ENCODE measurements at places on chromosomes 3 and 15. TPM values are rescaled to one million over a fixed set of nuclear protein-coding genes. Genes with fewer than 3 reads are reported as not detected.

DNA sequence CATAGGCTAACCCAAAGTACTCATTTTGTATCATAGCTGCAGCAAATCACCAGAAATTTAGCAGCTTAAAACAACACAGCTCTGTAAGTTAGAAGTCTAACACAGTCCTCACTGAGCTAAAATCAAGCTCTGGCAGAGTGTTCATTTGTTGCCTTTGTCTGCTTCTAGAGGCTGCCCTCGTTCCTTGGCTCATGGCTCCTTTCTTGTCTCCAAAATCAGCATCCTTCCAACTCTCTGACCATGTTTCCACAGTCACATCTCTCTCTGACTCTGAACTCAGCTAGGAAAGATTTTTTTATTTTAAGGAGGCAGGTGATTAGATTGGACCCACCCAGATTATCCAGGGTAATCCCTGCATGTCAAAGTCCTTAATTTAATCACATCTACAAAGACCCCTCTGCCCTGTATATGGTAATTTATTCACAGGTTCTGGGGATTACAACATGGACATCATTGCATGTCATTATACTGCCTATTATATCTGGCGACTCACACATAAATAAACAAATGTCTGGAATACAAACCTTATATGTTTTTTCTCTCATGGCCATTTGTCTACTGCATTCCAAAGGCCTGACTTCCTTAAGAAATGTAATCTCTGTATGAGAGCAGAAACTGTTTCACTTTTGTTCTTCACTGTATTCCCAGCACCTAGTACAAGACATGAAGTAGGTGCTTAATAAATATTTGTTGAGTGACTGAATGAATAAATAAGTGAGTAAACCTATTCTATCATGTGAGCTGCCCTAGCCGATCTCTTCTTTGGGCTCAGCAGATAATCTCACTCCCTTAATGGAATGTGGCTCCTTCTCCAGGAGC is 15.1 kb upstream of the UACA start:
- no peak overlapping the region for H3K4me3 ChIP-seq
- H3K36me3 ChIP-seq: no peaks in the 10 kb centered on the region
- no peaks in the 10 kb centered on the region for H3K4me1 ChIP-seq
- no peak overlapping the region for H3K27ac ChIP-seq

DNA sequence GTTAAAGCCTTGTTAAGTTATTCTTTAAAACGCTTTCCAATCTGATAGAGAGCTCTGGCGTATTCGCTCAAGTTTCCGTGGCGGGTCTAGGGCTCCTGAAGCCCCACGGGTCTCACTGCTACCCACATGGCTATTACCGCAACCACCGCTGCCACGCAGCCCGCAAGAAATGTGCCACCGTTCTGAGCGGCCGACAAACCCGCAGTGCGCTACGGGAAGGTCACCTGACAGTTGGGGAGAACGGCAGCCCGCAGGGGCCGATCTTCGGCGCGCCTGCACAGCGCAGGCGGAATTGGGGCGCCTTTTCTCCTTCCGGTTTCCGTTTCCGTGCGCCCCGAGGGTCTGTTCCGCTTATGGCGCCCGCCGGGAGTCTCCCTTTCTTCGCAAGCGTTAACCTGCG is 76.6 kb upstream of the SNRPN start:
- DNase-seq: peak; percentile 47
- peak overlapping the region; percentile 24 for H3K4me3 ChIP-seq
- H3K27ac ChIP-seq: no peak overlapping the region
- no peaks in the 10 kb centered on the region for H3K4me1 ChIP-seq
- H3K27me3 ChIP-seq: no peaks in the 10 kb centered on the region

DNA sequence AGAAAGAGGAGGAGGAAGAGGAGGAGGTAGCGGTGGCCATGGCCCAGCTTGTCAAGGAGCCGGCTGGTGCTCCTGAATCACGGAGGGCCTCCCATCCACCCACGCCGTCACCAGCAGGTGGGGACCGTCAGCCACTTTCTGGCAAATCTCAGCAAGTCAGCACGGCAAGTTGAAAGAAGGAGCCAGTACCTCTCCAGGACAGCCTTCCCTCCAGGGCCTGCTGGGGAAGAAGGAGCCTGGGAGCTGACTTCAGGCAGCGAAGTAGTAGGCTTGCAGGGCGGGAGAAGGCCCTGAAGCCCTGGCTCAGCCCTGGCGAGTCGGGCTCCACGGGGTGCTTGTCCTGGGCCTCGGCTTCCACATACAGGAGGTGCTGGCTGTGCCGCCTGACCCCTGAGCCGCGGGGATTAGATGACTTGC is 99.2 kb upstream of the TRPM1 start:
- H3K27me3 ChIP-seq: no peaks in the 10 kb centered on the region
- H3K4me1 ChIP-seq: no peaks in the 10 kb centered on the region
- DNase-seq: peak; percentile 57
- no peak overlapping the region for H3K4me3 ChIP-seq

- H3K4me3 ChIP-seq: no peak overlapping the region
- no peaks in the 10 kb centered on the region for H3K36me3 ChIP-seq
- H3K27me3 ChIP-seq: no peaks in the 10 kb centered on the region
These were observed 330.2 kb downstream of the EPHB1 start for GRCh38 chr3:135125171-135125801.

DNA sequence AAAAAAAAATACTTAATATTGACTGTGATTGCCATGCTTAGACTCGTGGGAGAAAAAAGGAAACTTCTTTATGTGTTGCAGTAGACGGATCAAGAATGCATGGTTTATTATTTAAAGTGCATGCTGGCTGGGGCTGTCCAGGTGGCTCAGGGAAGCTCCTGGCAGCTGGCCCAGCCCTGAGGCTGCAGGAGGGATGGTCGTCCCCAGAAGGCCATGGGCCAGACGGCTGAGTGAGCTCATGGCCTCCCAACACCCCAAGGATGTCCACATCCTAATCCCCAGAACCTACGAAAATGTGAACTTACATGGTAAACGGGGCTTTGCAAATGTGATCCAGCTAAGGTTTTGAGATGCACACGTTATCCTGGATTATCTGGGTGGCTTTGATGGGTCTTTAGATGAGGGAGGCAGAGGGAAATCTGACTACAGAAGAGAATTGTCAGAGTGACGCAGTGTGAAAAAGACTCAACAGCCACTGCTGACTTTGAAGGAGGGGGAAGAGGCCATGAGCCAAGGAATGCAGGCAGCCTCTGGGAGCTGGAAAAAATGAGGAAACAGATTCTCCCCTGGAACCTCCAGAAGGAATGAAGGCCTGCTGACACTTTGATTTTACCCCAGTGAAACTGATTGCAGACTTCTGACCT is 29.8 kb downstream of the ADAMTS17 start:
- H3K36me3 ChIP-seq: no peaks in the 10 kb centered on the region
- no peak for DNase-seq
- H3K4me3 ChIP-seq: no peak overlapping the region
- no peak overlapping the region for H3K27ac ChIP-seq
- peaks cover 14% of the 10 kb centered on the region for H3K4me1 ChIP-seq

- no peaks in the 10 kb centered on the region for H3K4me1 ChIP-seq
- H3K4me3 ChIP-seq: no peak overlapping the region
- DNase-seq: no peak
- no peaks in the 10 kb centered on the region for H3K36me3 ChIP-seq
These were observed 7.3 kb upstream of the COPB2 start for GRCh38 chr3:139396707-139397106.

GRCh38 chr3:72114773-72115172 is 329.8 kb upstream of the PROK2 start:
- H3K27me3 ChIP-seq: no peaks in the 10 kb centered on the region
- H3K36me3 ChIP-seq: no peaks in the 10 kb centered on the region
- no peak for DNase-seq
- H3K4me3 ChIP-seq: no peak overlapping the region
- H3K4me1 ChIP-seq: no peaks in the 10 kb centered on the region

DNA sequence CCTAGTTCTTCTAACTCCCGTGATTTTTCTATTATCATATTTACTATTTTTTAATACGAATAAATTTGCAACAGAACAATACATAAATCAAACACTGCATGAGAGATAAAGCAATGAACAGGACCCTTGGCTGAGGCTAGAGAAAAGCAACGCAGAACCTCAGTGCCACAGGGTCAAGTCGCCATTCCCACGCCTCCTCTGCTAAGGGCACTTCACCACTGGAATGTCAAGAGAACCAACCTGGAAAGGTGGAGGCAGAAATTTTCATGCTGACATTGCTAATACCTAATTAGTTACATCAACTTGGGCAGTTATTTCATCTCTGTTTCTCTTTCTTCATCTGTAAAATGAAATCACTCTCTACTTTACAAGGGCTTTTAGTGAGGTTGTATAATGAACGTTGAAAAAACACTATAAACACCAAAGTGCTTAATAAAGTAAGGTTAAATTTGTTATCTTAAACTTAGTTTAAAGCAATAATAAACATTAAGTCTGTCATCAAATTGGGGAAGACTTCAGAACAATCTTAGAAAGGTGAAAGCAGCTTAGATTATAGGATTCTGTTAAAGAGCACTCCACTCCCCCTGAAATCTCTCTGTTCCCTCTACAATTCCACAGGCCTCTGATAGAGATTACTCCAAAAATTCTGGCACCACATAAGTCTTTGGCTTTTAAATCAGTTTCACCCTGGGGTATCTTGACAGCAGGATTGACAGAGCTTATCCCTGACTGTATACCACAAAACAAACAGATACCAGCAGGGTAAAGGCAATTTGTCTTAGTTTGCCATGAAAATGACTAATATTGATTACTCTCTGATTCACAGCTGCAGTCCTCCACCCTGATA is 41.9 kb downstream of the PLCH1 start:
- no peak overlapping the region for H3K27ac ChIP-seq
- no peaks in the 10 kb centered on the region for H3K27me3 ChIP-seq
- no peaks in the 10 kb centered on the region for H3K36me3 ChIP-seq
- H3K4me1 ChIP-seq: no peaks in the 10 kb centered on the region

The GUCA1C gene
- total RNA-seq: not detected

DNA sequence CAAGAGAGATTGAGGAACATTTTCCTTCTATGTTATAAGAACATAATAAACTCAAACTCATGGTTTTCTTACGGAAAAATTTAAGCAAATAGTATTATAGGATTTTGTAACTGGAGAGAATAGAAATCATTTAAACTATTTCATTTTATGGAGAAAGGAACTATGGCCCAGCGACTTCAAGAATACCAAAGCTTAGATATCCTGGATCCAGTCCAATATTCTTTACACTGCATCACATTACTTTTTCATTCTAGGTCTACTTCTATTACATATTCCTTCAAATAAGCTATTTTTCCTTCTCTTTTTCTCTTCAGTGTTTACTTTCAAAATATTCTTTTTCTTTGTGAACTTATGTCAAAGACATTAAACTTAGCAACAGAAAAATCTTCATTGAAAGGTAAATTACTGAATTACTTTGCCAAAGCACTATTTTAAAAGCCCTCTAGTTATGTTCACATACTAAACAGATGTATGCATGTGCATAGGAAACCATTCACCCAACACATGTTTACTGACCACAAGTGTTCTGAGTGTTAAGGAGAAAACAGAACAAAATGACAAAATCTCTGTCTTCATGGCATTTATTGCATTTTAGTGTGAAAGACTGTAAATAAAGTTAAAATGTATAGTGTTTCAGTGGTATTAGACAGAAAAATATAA is 20.4 kb downstream of the KPNA4 start:
- no peak overlapping the region for H3K4me3 ChIP-seq
- H3K27ac ChIP-seq: no peak overlapping the region
- peaks cover 3% of the 10 kb centered on the region for H3K4me1 ChIP-seq
- no peaks in the 10 kb centered on the region for H3K27me3 ChIP-seq
- DNase-seq: no peak

The CASR gene
- 0.36 TPM for total RNA-seq

The SPINT1 gene
- total RNA-seq: 0.76 TPM

The SLC28A1 gene
- total RNA-seq: 0.20 TPM

The ECE2 gene
- total RNA-seq: not detected

- no peak overlapping the region for H3K4me3 ChIP-seq
- H3K36me3 ChIP-seq: no peaks in the 10 kb centered on the region
- no peaks in the 10 kb centered on the region for H3K27me3 ChIP-seq
- no peak overlapping the region for H3K27ac ChIP-seq
These were observed 684.2 kb upstream of the CFAP20DC start for GRCh38 chr3:59734061-59734460.

DNA sequence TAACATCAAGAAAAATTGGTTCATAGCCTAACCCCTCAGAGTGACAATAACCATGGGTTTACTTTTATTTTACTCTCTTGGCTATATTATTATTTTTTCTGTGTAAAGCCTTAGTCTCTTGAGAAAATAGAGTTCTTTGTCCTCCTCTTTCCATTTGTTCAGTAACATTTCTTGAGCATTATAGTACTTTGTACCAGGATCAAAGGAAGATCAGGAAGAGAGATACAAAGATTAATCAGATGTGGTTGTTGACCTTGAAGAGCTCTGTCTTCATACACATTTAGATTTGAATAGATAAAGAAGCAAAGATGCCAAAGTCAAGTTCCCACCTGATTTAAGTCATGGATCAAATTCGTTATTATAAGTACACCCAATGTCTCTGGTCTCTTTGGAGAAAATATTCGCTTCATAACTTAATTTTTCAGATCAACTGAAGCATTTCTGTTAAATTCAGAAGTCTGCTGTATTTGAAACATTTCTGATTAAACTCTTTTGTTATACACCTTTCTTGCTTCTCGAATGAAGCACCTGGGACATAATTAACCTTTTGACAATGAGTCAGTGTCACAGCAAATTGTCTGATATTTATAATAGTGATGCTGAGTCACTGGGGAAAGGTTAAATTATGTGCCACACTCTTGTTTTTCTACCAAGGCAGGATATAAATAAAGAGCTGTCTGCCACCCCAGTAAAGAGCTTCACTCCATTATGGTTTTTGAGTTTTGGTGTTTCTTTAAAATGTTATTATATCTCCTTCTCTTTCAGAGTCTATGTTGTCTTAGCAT is 100.2 kb downstream of the GHSR start:
- H3K27ac ChIP-seq: peak overlapping the region; percentile 28
- H3K36me3 ChIP-seq: no peaks in the 10 kb centered on the region
- peaks cover 3% of the 10 kb centered on the region for H3K4me1 ChIP-seq
- DNase-seq: no peak
- H3K4me3 ChIP-seq: no peak overlapping the region
- H3K27me3 ChIP-seq: no peaks in the 10 kb centered on the region

- H3K27me3 ChIP-seq: no peaks in the 10 kb centered on the region
- no peak overlapping the region for H3K27ac ChIP-seq
- H3K4me3 ChIP-seq: no peak overlapping the region
- no peaks in the 10 kb centered on the region for H3K36me3 ChIP-seq
- DNase-seq: no peak
These were observed 1.5 kb upstream of the RBM15B start for GRCh38 chr3:51389423-51390183.

The CFAP92 gene
- 1.8 TPM for total RNA-seq

DNA sequence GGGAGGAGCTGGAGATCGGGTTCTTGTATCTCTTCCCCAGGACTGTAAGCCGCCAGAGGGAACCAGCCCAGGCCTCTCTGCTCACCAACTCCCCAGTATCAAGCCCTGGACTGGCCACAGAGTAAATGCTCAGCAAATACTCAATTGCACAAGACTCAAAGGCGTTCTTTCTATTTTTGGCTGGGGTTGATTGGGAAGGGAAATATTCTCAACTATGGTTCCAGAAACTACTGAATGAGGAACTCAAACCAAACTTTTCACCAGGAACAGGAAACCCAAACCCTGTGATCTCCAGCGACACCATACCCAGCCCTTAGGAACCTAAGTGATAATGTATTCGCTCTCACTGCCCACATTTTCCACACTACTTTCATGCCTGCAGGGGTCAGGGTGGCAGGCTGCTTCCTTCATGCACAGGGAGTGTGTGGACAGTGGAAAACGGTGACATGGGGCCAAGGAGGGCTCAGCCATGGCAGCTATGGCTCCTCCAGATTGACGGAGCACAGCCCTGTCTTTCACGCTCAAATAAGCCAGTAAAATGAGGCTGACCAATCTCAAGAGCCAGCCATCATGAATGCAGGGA is 124.7 kb upstream of the RAD18 start:
- H3K36me3 ChIP-seq: no peaks in the 10 kb centered on the region
- peaks cover 9% of the 10 kb centered on the region for H3K4me1 ChIP-seq
- no peak overlapping the region for H3K4me3 ChIP-seq
- no peak overlapping the region for H3K27ac ChIP-seq
- no peak for DNase-seq
- H3K27me3 ChIP-seq: no peaks in the 10 kb centered on the region
